NCI-H1694 (cell line): ENCODE measurements at places on chromosomes 16 and 17.

- no peak for DNase-seq
Observed at GRCh38 chr16:78461496-78462287, 362.2 kb downstream of the WWOX start.

- no peak for DNase-seq
Observed at GRCh38 chr16:68421076-68421475, 27.2 kb downstream of the SMPD3 start.

DNA sequence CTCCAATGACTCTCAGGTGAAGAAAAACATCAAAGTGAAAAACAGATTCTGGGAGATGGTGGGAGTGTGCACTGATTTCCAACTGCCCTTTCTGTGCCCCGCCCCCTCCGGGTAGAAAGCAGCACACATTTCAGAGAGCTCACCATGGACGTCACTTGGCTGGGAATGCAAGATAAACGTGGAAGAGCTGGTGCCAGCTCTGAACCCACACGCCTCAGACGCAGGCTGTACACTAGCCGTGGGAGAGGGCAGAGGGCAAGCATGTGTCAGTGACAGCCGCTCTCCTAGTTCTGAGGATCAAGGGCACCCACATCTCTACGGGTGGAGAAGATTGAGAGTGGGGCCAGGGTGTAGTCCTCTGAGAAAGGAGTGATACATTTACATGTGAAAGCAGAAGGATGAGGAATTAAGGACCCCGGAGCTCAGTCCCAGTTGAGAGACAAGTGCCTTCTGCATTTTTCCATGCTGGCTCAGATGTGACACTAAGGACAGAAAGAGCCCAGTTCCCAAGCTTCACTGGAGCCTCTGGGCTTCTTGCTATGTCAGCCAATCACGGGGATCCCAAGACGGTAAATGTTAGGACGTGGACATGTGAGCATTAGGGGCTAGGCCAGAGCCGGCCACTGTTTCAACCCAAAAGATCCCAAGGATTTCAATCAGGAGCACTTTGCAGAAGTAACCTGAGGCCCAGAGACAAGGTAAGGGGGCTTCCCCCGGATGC, 101.3 kb downstream of the ZFHX3 start:
- DNase-seq = no peak

- no peak for DNase-seq
Observed at GRCh38 chr17:50460831-50461526, 7.7 kb downstream of the CHAD start.

GRCh38 chr17:79162012-79162963, 87.7 kb downstream of the ENGASE start:
- no peak for DNase-seq

GRCh38 chr16:58435779-58436178, 43.5 kb downstream of the GINS3 start:
- no peak for DNase-seq

GRCh38 chr16:35732046-35732810, 2272.8 kb downstream of the TP53TG3F start:
- no peak for DNase-seq

- no peak for DNase-seq
Observed at GRCh38 chr17:28612531-28612930, 1.5 kb downstream of the RSKR start.

GRCh38 chr16:1363501-1364041, 11.8 kb downstream of the GNPTG start:
- DNase-seq = peak; percentile 14

DNA sequence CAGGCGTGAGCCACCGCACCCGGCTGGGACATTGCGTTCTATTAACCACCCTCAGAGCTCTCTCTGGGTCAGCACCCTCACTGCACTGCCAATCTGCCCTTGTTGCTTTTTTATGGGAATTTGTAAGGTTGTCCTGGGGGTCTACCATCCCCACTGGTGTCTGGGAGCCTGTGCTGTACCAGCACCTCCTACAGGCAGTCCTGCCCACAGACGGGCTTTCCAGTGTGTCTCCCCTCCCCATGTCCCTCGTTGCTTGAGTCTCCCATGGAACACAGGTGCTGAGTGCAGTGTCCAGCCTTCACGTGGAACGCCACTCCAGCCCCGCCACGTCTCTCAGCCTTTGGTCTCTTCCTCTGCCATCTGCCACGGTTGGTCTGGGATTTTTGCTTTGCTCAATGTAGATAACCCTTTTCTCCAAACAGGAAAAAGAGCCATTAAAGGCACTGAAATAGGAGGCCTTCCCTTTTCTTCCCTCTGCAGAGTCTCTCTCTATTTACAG, 68.0 kb upstream of the CBX4 start:
- DNase-seq = no peak

DNA sequence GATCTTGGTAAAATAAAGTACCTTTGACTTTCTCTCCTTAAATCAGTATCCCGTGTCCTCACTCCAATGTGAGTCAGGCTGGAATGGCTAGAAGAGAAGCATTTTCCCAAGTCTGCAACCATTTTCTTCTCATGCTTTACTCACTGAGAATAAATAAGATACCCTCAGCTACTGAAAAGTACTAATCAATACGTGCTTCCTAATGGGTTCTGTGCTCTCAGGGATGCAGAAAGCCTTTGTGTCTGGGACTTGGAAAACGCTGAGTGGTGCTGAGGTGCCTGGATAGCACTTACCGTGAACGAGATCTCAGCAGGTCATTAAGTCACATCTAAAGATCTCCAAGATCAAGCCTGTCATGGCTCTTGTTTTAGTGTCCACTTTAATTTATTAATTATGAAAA, 672.3 kb upstream of the C16orf82 start:
- DNase-seq = no peak
